ENCODE measurements at places on chromosomes 2 and 18. TPM values are rescaled to one million over a fixed set of nuclear protein-coding genes. Genes with fewer than 3 reads are reported as not detected.

Gene SP5
- 0.44 TPM for total RNA-seq

Gene HADHB
- 1,332 TPM for total RNA-seq

GRCh38 chr2:106127282-106127771 is 66.8 kb downstream of the UXS1 start:
- no peak for DNase-seq

DNA sequence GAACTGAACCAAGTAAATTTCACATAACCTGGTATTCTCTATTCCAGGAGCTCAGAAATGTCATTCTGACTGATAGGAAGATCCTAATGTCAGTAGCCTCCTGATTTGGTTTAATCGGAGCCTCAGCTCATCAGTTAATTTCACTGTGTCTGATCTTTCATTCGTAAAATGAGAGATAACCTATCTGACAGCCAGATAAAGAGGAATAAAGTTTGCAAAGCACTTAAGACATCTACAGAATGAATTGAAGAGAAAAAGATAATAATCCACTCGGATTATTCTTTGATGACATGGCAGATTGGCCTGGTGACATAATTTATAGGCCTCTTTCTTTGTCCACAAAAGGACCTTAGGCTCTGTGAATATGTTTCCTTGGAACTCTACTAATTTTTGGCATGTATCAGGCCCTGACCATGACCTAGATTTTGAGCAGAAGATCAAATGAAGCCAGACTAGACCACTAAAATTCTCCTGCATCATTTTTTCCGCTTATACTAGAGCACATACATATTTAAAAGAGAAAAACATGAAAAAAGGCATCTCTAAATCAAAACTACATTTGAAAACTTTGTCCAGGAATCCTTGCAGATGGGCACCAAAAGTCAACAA is 312.4 kb downstream of the MTX2 start:
- no peak for DNase-seq

- DNase-seq, result no peak
These were observed 133.1 kb downstream of the COPS8 start for GRCh38 chr2:237218756-237219155.

- DNase-seq, result no peak
These were observed 22.3 kb downstream of the CUL3 start for GRCh38 chr2:224562831-224563230.

- DNase-seq, result no peak
These were observed 21.2 kb downstream of the RTP5 start for GRCh38 chr2:241890524-241891235.

DNA sequence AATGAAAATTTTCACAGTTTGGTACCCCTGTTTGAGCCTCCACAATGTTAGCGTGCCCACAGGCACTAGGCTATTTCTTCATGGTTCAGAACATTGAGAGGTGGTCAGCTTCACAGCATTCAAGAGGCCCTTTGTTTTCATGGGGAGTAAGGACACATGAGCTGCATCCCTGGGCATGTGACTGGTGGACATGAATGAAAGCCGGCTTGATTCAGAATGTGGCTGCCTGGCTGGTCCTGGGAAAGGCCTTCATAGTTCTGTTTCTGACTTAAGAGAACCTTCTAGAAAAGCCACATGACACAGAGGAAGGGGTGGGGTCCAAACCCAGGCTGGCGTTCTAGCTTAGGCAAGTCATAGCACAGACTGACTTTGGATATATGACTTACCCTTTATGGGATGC is 420.6 kb downstream of the CMPK2 start:
- DNase-seq, result no peak

GRCh38 chr2:26724784-26725520 is 32.4 kb downstream of the KCNK3 start:
- no peak for DNase-seq
